Esophagus mucosa (tissue), 1 donor: ENCODE measurements at places on chromosomes 16 and 17. TPM values are rescaled to one million over a fixed set of nuclear protein-coding genes. Genes with fewer than 3 reads are reported as not detected.
A peak's percentile ranks its signal among the peaks of the same experiment; 100 is the strongest.

DNA sequence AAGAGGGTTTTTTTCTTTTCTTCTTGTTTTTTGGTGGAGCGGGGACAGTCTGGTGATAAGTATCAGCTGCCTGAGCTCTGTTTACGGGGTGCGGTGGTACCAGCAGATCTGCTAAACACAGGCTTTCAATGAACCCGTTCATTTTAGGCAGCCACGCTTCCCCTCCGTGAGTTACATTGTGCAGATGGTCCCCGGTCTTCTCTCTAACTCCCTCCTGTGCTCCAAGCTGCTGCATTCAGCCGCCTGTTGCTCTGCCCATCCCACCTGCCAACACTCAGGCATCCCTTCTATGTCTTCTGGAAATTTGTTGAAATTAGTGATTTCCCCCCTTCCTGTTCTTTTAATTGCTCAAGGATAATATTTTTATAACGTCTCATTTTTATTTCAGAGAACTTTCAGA, 82.1 kb upstream of the ELAC2 start:
- ATAC-seq: no peak

DNA sequence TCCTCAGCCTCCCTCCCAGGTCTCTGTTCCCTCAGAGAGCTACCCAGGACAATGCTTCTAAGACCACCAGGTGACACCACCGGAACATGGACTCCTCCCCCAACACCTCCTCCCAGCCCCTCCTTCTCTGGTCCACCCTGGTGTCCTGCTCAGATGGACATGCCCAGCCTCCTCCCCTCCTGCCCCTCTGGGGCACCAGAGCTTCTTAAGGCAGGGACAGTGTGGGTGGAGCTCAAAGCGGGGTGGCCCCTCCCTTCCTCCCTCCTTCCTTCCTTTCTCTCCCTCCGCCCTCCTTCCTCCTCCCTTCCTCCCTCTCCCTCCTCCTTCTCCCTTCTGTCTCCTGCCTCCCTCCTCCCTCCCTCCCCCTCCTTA, 22.7 kb downstream of the TRPV3 start:
- peak; percentile 46 for ATAC-seq

DNA sequence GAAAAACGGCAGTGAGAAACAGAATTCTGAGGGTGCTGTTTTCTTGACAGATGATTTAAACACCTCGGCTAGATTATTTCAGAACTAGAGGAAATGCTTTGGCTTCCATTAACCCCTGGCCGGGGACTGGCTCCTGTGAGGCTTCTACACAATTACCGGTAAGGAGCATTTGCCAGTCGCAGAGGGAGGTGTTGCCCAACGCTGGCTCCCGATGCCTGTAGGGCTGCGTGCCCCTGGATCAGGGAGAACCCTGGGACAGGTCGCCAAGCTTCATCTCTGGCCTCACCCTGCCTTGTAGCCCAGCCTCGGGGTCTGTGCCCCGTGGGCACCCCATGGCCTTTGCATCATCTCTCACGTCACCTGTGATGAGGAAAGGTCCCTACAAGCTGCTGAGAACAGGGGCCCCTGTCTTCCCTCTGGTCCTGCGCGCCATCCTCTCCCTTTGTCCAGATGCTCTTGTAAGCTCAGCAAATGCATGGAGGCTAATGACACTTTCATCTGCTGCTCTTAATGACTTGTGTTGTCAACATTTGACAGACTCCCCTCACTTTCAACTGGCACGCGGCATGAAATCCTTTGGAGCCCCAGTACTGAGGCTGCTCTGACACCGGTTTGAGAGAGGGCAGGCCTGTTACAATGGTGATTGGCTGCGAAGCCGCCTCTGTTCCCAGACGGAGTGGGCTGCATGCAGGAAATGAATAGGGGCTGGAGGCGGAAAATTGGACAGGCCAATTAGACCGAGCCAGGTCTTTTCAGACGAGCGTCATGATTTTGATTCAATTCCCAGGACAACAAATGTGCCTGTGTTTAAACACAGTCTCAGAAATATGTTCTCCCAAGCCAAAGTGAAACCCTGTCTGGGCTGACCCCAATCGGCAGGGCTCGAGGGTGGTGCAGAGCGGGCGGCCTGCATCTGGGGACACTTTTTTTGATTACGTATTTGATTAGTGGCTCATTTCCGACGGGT, 85.5 kb upstream of the DOC2B start:
- no peak for ATAC-seq

- no peak for ATAC-seq
Observed at GRCh38 chr17:20179041-20179440, 169.9 kb downstream of the SPECC1 start.

Gene EXOC3L1
- 1.4 TPM for total RNA-seq
